Stimulated activated CD4-positive, alpha-beta T cell treated with anti-CD3 and anti-CD28 coated beads, Interleukin-1b, Interleukin-23, amount 100 ng/mL, for 4 hours (primary cell): ENCODE measurements at places on chromosomes 2 and 18.

GRCh38 chr2:67646714-67647333 lies 249.7 kb downstream of the ETAA1 start:
- no peak for DNase-seq

GRCh38 chr18:61876899-61877298 lies 15.9 kb downstream of the RNF152 start:
- DNase-seq = no peak

DNA sequence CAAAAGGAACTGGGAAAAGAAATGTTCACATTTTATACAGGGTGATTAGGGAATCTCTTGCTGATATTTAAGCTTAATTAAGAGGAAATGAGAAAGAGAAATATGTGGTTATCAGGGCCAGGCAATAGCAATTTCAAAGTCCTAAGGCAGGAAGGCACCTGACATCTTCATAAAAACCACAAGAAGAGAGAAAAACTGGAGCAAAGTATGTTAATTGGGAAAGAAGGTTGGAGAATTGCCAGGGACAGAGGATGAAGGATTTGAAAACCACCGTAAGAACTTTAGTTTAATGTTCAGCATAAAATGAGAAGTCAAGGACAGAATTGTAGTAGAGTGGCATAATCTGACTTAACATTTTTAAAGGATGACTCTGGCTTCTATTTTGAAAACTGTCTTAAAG lies 691.8 kb upstream of the NRXN1 start:
- no peak for DNase-seq

DNA sequence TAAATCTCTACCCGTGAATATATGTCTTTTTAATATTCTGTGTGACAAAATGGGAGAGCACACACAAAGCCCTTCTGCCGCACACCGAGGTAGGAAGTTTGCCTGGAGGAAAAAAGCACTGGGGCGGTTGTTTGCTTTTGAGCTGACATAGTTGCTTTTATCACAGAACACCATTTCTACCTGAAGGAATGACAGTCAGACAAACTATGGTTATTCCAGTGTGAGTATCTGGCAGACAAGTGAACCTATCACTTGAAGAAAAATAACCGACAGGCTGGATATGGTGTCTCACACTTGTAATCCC lies 67.6 kb upstream of the SERTAD2 start:
- no peak for DNase-seq

DNA sequence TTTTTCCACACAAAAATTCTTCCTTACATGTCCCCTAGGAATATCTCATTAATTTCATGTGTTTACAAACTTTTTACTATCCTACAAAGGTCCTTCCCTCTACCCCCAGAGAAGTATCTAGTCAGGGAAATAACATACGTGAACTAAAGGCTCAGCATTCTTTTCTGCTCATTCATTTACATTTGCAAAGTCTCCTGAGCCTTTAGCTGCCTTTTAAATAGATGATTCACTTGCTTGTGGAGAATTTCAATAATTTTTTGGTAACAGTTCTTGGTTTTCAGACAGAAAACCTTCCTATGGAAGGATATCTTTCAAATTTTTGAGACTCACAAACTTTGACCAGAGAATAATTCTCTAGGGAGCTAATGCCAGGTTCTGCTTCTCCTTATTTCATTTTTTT lies 81.5 kb upstream of the RMDN2 start:
- no peak for DNase-seq

- no peak for DNase-seq
These were observed 1.5 kb downstream of the XRCC5 start for GRCh38 chr2:216110620-216111019.

DNA sequence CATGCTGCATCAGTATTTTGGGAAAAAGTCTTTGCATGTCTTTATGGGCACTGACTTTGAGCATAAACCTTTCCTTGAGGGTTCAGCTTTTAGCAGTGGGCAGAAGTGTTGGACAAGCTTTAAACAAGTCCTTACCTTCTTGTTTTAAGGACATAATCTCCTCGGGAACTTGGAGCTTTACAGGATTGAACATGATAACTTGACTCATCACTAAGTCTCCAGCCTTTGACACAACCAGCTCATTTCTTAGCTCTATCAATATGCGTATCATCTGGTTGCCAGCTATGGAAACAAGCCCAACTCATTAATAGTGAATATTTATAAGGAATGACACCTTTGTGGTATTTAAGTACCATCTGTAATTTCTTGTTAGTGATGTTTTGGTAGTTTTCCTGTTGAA lies 21.0 kb upstream of the RAB27B start:
- DNase-seq = no peak

DNA sequence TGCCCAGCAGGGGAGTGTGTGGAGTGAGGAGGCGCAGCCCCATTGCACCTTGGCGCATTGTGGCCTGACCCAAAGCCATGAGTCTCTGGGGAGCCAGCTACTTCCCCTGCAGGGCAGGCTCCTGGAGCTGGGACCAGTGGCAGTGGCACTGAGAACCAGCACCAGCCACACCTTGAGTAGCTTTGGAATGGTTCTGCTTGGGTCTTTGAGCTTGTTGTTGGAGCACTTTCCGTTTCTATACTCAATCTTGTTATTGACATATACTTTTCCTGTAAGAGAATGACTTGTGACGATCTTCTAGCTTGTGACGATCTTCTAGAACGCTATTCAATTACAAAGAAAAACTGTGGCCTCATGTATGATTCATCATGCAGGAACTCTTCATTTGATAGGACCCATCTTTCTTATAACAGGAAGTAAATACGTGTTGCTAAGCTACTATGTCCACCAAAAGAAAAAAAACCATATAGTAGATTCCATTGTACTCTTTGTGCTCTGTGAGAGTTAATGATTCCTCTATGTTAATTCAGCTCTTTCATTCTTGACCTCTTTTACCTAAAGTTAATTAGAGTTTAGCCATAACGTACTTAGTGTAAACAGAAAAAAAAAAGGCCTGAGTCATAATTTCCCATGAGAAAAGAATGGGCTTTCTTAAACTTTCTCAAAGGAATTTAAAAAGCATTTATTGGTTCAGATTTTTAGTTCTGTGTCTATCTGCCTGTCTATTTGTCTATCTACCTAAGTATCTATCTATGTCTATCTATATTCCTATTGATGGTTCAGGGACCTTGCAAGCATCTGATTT lies 113.1 kb downstream of the GATA6 start:
- DNase-seq = no peak

DNA sequence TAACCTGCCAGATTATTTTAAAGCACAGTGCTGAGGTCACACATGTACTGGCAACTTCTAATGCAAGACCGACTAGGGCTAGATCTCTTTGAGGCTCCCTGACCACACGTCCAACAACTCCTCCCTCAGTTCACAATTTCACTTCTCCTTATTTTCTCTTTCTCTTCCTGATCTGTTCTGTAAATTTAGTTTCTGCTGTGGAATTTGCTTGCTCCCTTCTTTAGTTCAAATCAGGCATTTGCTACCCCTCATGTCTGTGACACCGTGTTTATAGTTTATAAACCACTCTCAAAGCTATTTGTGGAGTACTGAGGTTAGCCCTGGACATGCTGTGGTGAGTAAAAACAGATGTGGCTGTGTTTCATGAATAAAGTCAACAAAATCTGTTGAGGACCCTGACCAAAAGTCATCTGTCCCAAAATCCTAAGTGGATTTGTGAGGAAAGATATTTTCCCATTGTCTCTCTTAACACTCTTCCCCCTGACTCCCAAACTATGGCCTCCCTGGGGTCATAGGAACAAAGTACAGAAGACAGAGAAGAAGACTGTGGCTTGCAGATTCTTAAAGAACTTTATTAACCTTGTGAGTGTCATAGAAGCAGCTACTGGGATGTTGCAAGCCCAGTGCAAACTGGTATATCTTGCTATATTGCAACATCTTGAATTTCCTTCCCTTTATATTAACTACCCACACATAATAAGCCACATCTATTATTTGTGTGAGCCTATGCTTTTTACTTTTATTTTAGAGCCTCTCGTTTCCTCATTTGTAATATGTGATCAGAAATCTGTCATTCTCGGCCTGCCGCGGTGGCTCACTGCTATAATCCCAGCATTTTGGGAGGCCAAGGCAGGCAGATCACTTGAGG lies 3.5 kb upstream of the NAGK start:
- no peak for DNase-seq

DNA sequence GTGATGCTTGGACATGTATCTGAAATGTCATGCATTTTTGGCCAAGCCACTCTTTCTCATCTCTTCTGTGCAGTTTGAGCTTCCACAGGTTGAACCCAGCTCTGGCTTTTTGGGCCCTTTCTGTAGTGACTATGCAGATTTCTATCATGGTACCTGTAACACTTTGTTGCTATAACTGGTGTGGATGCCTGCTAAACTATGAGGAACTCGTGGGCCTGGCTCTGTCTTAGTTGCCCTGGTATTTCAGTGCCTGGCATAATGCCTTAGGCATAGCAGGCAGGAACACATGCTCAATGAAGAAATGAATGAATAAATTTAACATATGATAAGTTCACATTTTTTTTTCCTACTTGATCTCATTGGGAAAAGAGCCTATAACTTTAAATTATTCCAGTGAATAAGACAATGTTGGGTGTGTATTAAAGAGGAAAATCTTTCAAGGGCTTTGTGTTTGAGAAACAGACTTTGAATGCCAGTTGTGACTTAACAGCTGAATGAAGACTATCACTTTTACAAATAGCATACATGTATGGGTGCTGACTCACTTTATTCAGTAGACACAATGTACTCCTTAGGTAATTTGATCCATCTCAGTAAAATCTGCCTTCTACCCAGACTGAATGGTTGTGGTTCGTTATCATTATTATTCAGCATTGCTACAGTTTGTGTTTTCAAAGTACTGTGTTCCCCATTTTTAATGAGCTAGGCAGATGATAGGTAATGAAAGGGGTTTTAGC lies 86.4 kb upstream of the MAP4K3 start:
- DNase-seq = no peak

GRCh38 chr2:15745350-15745749 lies 153.7 kb downstream of the DDX1 start:
- DNase-seq = no peak

- no peak for DNase-seq
These were observed 1.4 kb downstream of the STARD7 start for GRCh38 chr2:96207073-96207773.

DNA sequence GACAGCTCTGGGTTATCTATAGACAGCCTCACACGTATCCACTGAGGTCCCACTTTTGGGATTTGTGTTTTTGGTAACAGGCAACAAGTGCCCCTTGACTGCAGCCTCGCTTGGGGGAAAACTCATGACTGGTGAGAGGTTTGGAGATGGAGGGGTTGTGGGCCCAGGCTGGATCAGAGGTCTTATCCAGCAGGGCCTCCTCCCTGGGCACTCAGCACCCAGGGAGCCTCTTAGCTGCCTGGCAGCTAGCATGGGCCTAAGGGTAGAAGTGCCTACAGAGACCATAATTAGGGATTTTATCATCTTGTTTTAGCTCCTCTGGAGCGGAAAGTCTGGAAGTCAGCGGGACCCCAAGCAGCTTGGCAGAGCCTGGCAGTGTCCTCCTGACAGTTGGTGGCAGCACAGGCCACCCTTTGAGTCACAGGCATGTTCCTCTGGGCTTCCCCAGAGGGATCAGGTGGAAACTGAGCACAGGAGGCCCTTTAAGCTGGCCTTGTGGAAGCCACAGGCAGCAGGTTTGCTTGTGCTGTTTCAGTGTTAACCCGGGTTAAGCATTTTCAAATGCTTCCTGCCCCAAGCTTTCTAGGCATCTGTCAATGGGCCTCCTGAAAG lies 143.1 kb downstream of the KCTD1 start:
- DNase-seq = no peak

- no peak for DNase-seq
These were observed 212.0 kb upstream of the NABP1 start for GRCh38 chr2:191465766-191466420.

GRCh38 chr18:8860845-8861642 lies 155.7 kb downstream of the MTCL1 start:
- DNase-seq = no peak

DNA sequence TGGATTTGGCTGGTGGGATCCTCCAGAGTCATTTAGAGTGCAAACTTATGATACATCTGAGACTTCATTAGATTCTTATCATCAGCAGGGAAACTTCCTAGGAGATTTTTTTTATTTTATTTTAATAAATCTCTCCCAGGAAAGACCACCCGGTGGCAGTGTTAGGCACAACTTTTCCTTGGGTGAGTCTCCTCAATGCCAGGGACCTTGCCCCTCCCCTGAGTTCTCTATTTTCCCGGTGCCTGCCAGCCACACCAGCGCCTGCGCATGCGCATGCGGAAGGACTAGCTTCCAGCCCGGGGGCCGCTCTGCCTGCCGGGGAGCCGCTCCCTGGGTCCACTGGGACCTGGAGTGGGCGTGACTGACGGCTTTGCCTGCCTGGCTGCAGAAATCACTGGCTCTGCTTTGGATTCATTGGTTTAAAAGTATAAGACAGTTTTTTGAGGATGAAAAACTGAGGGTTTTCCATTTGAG lies 86.6 kb downstream of the TMEM182 start:
- DNase-seq = peak; percentile 8

GRCh38 chr2:128736689-128737545 lies 418.2 kb upstream of the HS6ST1 start:
- DNase-seq = peak; percentile 12

DNA sequence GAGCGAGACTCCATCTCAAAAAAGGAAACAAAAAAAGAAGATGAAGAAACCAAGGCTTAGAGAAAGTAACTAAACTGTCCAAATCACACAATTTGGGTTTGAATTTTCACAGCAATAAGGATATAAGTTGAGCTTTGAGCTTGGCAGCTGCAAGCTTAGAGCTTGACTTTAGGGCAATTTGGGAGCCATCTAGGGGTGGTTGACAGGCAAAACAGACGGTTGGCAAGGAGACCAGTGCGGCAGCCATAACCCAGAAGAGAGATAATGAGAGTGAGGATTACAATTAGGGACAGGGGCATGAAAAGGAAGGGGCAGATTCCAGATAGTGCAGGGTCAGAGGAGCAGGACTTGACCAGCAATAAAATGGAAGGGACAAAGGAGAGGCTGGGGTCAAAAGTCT lies 382.2 kb upstream of the HNRNPA3 start:
- no peak for DNase-seq

- DNase-seq = no peak
These were observed 67.1 kb downstream of the PXDN start for GRCh38 chr2:1676913-1677820.

DNA sequence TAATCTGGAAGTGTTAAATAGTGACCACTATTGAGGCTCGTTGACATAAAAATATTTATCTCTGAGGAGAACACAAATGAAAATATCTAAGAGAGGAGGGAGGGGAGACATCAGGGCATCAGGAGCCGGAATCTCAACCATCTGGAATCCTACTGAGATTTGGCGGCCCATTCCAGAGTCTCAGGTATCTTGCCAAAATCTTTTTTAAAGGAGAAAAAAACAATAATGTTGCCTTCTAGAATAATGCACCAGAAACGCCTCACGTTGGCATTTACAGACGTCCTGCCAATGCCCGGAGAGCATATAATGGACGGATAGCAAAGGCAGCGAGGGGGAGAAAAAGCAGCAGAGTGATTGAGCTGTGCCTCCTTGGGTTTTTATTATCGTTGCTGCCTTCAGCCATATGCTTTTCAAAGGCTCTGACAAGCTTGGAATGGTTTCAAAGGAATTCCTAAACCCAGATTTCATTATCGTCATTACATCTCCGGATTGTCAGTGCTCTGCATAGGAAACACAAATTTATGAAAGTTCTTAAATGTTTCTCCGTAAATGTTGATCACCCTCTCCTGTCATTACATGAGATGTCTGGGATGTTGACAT lies 30.9 kb upstream of the EGR4 start:
- no peak for DNase-seq

- no peak for DNase-seq
These were observed 46.7 kb downstream of the NBEAL1 start for GRCh38 chr2:203061346-203061745.

- no peak for DNase-seq
These were observed 469.5 kb upstream of the SALL3 start for GRCh38 chr18:78510091-78510490.
